ENCODE measurements at places on chromosomes 6 and 20.

GRCh38 chr6:132259070-132259469, 142.2 kb downstream of the MOXD1 start:
- DNase-seq, result peak; percentile 57

GRCh38 chr6:30883685-30884520, at the start of gene DDR1:
Gene DDR1, plus strand, starts transcription at chr6:30884519. Its CDS starts 4,211 bp downstream, at chr6:30888730.
- peak; percentile 91 for DNase-seq

DNA sequence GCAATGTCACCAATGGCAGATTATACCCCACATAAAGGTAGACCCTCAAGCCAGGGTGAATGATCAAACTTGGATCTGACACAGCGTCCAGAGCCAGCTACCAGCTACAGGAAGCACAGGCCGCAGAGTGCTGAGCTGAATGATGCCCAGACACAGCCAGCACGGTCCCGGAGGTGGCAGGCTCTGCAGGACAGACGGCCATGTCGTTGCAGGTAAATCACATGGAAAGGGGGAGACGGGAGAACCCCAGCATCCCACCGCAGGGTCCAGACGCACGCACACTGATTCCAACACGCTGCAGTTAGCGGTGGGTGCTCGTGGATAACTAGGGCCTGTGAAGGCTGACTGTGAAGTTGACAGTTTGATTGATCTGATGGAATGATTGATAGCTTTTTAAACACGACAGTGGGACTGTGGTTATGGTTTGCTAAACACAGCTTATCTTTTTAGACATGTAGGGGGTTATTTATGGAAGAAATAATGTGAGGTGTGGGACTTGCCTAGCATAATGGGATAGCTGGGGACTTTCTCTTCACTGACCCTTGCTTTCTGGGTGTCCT, 228.5 kb downstream of the ERMARD start:
- DNase-seq, result no peak

DNA sequence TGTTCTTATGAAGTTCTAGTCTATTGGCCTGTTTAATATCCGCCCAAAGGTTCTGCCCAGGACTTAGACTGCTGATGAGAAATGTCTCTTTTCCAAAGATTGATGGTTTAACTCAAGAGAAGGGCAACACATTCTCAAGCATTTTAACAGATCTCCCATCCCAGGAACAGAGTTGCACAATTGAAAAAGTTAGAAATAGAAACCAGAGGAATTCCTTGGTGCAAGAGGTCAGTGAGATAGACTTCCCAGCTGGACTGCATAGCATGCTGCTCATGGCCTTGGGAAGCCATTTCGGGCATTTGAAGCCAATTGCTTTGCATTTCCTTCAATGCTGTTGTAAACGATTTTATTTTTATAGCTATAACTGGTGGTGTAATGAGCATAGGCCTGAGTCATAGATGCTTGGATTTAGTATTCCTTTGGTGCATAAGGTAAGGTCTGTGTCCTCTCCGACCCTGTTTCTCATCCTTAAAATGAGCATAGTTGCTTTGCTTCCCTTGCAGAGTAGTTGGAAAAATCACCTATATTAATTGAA, 292.2 kb upstream of the JAG1 start:
- peak; percentile 73 for DNase-seq

GRCh38 chr6:89313006-89313405, 2.1 kb downstream of the GABRR2 start:
- peak; percentile 83 for DNase-seq

DNA sequence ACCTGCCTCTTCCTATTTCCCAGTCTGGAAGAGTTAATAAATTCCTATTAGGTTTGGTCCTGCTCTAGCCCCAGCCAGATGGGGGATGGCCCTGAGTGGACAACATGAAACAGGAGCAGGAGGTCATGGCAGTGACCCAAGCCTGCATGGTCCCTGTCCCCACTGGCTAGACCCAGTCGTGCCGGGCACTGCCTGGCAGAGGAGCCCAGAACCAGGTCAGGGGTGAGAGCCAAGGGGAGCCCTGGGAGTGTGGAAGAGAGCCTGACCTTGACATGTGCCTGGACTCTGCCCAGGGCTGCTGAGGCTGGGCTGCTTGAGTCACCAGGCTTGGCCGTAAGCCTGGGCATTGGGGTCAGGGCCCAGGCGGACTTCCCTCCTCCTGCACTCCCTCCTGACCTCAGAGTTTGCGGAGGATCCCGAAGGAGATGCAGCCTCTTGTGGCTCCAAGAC, 3.6 kb downstream of the AVP start:
- peak; percentile 75 for DNase-seq

- no peak for DNase-seq
Observed at GRCh38 chr6:53692172-53692571, 26.6 kb upstream of the KLHL31 start.

DNA sequence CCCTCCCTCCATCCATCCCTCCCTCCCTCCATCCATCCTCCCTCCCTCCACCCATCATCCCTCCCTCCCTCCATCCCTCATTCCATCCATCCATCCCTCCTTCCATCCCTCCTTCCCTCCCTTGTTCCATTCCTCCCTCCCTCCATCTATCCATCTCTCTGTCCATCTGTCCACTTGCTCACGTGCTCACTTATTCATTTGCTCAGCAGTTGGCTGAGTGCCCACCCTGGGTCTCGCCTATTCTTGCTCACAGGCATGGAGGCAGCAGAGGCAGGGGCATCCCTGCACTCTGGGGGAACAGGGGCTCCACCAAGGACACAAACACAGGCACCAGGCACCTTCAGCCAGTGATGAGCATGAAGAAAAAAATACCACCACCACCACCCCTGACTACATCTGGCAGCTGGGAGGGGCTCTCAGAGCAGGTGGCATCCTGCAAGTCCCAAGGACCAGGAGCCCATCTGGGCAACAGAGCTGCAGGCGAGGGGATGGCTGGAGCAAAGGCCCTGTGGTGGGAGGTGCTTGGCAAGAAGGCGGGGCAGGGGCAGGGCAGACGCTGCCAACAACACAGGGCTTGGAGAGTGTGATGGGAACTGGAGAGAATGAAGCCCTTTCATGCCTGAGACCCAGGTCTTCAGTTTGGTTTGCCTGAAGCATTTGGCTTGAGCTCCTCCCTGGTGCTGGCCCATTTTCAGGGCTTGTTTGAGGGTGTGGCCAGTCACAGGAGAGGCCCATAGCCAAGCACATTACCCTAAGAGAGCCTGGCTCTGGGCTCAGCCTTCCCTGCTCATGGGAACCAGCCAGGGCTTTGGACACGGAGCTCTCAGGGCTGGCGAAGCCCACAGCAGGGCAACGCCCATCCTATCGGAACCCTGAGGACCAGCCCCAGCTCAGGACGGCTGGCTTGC, 40.2 kb upstream of the MRGBP start:
- no peak for DNase-seq

- DNase-seq, result no peak
Observed at GRCh38 chr20:23156842-23157423, 70.8 kb upstream of the CD93 start.

DNA sequence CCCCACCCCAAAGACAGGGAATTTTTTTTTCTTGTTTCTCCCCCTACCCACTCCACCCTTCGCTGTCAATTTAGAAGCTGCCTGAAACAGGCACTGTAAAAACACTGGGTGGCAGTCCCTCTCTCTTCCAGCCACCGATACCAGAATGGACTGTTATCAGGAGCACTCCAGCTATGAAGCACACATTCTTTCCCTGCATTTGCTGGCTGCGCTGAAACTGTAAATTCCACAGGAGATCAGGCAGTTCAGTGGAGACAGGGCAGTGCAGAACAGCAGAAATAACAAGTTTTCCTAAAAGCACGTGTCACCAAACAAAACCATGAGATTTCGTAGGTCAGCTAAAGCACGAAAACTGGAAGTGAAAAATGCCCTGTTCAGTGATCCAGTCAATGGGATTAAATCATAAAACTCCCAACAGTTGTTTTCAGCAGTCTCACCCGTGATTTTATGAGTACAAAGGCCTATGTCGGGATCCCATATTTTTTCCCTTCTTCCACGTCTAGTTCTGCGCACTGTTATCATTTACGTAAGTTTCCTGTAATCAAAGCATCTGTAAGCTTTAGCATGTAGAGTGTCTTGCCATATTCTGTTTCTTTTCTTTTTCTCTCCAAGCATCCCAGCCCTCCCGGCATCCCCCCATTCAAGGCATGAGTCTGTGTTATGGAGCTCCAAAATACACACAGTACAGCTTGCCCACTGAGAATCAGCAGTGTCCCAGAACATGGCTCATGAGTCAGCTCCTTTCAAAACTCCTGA, 359.9 kb upstream of the EPHA7 start:
- DNase-seq, result peak; percentile 84

GRCh38 chr6:27279513-27280063, 32.1 kb downstream of the PRSS16 start:
- DNase-seq, result no peak

DNA sequence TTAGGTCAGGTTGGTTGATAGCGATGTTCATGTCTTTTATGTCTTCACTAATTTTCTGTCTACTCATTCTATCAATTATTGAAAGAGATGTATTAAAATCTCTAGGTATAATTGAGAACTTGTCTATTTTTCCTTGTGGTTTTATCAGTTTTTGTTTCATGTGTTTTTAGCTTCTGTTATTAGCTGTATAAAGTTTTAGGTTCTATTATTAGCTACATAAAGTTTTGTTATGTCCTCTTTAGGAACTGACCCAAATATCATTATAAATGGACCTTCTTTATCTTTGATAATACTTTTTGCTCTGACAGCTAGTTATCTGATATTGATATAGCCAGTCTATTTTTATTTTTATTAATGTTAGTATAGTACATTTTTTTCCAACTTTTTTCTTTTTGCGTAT, 92.4 kb upstream of the TMEM170B start:
- no peak for DNase-seq

DNA sequence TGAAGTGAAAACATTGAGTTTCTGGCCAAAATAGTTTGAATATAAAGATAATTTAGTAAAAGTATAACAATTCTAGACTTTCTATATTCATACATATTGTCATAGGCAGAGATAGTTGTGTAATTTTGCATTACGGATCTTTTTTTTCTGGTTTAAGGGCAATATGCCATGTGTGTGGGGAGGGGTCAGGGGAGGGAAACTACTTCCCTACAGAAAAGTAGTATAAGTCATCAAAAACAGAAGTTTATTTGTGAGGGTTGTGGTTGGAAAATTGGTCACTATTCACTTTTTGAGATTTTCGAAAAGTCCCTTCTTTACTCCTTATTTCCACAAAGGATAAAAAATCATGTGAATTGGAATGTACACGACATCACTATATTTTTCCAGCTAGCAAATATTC, 288.2 kb upstream of the PREP start:
- DNase-seq, result no peak

DNA sequence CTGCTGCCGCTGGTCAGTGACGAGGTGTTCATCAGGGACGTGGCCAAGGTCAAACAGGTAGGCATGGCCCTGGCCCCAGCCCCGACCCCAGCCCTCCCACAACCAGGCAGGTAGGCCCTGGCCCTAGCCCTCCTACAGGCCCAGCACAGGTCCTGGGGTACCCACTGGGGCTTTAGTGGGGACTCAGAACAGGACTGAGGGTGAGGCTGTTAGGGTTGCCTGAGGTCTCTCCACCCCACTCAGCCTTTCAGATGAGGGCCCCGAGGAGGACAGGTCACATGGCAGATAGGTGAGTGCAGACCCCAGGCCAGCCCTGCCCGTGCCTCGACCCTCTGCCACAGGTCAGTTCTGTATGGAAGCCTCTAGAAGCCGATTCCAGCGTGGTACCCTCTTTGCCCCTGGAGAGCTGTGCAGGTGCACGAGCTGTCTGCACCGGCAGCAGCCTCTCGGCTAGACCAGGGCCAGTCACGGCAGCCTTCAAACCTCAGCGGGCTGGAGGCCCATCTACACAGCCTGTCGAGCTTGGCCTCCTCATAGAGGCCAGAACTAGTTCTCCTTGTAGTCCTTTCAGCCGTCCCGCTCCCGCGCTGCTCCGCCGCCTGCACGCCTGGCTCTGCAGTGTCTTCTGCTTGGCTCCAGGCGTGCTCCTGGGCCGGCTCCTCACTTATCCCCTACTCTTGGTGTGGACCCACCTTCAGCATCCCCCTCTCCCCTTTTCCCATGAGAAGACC, 35.5 kb downstream of the PYGB start:
- no peak for DNase-seq

GRCh38 chr6:98844244-98845210, 10.2 kb downstream of the POU3F2 start:
- DNase-seq, result no peak

DNA sequence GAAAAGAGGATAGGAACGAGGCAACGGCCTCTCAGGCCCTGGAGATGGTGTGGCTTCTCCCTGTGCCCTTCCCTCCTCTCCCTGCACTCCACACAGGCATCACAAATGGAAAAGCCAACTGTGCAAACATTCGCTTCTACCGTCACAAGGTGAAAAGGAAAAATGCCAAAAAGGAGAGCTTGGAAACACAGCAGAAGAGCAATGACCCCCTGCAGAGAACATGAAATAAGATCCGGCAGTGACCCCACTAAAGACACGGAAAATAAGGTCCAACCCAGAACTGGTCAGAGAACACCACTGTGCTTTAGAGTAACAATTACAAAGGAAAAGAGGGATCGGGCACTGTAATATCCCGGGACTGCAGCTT, 63.0 kb downstream of the SLC22A23 start:
- no peak for DNase-seq

DNA sequence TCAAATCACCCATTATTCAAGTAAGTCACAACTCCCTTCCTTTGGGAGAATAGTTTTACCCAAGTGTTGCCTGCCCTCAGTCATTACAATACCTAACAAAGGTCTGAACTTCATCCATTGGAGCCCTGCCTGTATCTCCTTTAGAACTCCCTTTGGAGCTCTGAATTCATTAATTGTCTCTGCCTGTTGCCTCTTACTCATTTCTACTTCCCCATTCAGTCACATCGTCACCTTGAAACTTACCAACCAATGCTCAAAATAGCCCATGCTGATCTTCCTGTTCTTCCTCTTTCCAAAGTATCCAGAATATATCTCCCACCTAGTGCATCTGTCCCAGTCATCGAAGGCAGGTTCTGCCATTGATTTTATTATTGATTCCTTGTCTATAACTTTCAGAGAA, 120.7 kb upstream of the ADGRF1 start:
- no peak for DNase-seq

GRCh38 chr6:965343-965742, 272.4 kb upstream of the EXOC2 start:
- no peak for DNase-seq

DNA sequence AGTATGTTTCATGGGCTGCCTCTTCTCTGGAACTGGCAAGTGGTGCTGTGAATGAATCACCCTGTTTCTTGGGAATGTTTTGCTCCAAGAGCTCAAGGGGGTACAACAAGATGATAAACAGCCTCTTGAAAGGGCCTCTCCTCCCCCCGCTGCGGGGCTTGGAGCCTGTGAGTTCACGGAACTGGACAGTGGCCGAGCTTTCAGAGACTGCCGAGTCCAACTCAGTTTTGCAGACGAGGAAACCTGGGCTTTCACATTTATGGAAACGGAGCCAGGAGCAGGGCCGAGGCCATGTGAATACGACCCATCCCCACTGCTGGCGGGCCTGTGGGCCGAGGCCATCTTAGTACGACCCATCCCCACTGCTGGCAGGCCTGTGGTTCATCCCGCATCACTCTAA, 18.2 kb upstream of the SRC start:
- no peak for DNase-seq

GRCh38 chr20:46164254-46164653, 46.1 kb downstream of the CD40 start:
- DNase-seq, result no peak

DNA sequence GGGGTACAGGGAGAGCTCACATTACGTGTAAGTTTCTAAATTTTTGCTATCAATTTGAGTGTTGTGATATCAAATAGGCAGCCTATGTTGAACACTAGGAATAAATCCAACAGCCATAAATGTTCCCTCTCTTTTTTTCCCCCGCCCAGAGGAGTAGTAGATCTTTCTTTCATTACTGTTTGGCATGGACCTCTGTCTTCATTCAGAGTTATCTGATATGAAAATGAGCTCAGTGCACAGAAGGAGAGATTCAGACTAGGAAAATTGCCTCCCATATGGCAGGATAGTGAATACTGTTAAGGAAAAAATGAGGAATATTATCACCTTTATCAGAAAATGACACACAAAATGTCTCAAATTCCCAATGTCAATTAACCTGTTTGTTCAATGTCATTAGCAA, 110.0 kb upstream of the EYS start:
- no peak for DNase-seq
